ENCODE measurements at places on chromosomes 11 and 22.

- DNase-seq = no peak
Measured at GRCh38 chr11:77381729-77382665, 80.5 kb upstream of the GDPD4 start.

DNA sequence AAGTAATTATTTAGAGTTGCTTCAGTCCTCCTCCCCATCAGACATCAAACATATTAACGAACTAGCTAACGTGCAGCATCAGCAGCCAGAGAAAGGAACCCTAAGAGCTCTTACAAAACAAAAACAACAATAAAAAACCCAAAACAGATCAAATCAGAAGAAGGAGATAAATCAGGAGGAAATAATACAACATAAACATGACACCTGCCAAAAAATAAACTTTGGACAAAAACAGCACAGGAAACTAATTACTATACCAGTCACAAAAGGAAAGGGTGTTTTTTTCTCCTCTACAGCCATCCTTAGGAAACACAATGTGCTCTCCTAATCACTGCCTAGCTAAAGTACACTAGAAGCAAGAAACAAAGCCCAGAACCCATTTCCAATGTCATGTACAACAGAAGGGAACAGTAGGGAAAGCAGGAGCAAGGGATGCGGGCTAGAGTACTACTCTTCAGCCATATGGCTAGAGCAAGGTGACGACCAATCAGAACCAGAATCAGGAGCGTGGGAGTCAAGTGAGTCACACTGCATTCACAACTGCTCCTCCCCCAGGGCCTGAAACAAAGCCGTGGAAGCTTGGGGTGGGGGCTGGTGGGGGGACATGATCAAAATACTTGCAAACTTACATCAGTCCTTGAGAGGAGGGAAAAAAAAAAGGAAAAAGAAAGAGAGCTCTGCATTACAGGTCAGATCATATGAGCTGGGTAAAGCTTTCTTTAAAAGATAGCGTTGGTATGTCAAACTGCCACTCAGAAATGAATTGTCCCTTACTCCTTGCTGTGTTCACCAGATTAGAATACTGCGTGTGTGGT, 60.4 kb downstream of the LARGE2 start:
- DNase-seq = peak; percentile 67

DNA sequence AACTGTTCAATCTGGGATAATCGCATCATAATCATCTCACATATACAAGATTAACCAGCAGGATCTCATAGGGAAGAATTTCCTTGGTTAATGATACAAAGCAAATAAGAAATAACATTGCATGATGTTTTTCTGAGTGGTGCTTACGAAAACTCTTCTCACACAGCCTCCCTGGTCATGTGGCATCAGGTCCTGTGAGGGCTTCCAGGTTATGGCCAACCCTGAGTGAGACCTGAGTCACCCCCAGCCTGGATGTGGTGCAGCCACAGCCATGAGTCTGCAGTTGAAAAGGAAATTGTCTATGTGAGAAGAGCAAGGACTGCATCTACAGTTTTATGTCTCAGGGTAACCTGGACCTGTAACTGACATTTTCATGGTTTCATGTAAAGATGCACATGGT, 90.5 kb upstream of the XKR3 start:
- no peak for DNase-seq

GRCh38 chr11:78140392-78141077, 1.1 kb upstream of the ALG8 start:
- no peak for DNase-seq

DNA sequence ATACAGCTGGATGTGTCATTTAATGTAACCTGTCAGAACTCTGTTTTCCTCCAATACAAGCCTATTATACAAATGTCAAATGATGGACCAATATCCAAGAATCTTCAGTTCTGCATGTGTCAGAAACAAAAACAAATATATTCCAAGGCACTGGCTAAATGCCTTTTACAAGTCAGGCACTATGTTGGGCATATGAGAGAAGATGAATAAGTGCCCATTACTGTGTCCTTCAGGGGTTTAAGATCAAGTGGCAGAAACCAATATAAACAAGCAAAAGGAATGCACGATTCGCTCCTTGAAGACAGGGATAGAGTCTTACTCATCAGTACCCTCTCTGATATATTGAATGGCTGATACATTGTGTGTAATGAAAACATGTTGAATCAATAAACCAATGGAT, 254.4 kb downstream of the TTC28 start:
- no peak for DNase-seq

- no peak for DNase-seq
Measured at GRCh38 chr11:26936109-26936508, 57.8 kb upstream of the FIBIN start.

DNA sequence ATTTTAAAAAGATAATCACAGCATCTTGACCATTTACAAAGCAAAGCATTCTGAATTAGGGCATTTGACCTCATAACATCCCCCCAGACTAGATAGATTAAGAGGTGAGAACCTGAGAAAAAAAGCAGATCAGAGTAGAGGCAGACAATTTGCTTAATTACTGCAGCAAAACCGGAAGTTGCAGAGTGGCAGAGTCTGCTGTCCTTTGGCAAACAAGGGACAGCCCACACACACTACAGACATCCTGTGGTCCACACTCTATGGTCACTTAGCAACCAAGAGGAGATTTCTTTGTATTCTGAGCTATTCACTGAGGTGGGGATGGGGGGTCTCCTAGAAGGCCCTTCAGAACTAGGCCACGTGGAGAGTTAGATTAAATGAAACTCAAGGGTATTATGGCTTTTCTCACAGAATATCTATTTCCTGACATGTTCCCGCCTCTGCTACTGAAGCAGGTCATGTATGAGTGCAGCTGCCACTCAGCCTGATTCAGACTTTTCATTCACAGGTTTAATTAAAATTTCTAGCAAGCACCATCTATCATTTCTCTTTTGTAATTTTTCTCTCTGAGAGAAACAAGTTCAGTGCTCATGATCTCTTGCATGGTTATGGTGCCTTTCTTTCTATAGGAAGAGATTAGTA, 48.5 kb downstream of the SVIP start:
- DNase-seq = no peak

GRCh38 chr11:57276971-57277675, 40.1 kb upstream of the APLNR start:
- DNase-seq = no peak

DNA sequence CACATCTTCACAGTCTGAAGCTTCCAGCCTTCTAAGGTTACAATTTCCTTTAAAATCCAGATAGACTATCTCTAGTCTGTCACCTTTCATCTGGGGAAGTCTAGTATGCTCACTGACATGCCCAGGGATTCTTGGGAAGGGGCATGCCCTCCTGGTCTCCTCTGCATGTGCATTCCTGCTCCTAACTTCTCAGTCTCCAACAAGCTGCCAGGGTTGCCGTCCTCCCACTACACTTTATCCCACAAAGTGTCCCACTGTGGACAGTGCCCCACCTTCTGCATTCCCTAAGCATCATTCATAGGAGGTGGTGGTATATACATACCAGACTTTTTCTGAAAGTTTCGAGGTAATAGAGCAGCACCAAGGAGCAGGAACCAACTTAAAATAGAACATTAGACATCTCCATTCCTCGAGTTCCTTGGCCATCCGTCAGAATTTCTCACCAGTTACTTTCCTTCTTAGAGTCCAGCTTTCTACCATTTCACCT, 28.7 kb downstream of the EIF3F start:
- no peak for DNase-seq

GRCh38 chr11:63761188-63761587, 7.4 kb downstream of the ZFTA start:
- DNase-seq = no peak

- DNase-seq = no peak
Measured at GRCh38 chr11:84310268-84310667, 1024.1 kb upstream of the CCDC90B start.

DNA sequence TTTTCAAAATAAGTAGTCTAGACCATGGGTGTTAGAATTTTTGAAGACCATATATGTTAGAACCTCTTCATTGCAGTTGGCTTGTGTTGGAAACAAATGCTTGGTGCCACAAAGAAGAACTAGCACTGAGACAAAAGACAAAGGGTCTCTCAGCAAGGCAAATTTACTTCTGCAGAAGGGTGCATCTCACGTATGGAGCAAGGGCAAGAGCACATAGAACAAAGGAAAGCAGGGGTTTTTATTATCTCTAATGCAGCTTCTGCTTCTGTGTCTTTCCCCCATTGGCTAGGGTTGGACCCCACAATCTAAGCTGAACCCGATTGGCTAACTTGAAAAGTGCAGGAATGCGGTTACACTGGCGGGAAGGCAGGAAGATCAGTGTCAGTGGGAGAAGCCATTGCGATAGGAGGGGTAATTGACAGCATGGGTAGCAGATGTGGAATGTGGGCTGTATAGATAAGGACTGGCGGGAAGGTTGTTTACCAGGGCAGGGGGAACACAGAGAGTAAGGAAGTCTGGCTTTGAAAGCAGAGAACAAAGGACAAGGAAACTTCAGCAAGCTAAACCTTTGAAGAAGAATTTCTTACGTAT, 9.2 kb upstream of the RBMXL2 start:
- no peak for DNase-seq

GRCh38 chr22:43890901-43891331, 897 bp downstream of the PNPLA5 start:
- DNase-seq = no peak

- no peak for DNase-seq
Measured at GRCh38 chr11:44861849-44862557, 88.7 kb downstream of the TP53I11 start.

GRCh38 chr11:112160091-112160848, 3.6 kb downstream of the IL18 start:
- no peak for DNase-seq

DNA sequence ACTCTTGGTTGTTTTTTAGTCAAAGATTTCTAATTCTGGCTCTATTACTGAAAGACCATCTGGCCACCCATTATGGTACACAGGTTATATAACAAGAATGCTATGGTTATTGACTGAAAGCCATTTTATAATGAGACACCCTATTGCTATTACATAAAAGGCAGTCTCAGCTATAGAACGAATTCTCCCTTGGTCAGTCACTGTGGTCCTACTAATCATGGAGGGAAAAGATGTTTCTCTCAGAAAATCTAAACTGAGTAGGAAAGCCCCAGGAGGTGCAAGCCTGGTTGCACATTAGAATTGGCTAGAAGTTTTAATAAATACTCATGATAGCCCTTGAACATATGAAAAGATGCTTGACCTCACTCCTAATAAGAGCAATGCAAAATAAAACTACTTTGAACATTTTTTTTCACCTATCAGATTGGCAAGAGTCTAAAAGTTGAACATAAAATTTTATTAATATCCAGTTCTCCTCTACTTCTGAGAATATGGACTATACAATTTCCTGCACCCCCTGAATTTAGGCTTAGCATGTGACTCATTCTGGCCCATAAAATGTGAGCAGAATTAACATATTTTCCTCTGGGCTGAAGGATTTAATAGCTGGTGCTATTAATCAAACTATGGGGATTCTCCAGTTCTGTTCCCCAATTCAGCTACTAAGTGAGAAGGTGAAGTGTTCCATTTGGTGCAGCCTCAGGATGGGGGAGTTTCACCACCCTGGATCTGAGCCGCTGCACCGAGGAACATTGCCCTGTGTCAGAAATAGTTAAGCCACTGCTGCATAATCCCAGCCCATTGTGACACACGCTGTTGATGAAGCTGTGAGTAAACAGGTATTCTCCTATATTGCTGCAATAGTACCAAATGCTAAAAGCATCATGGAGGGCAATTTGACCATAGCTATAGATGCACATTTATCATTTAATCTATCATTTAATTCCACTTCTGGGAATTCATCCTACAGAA, 11.5 kb upstream of the CRKL start:
- no peak for DNase-seq

GRCh38 chr22:39150848-39151215, 1.6 kb downstream of the CBX7 start:
- no peak for DNase-seq

DNA sequence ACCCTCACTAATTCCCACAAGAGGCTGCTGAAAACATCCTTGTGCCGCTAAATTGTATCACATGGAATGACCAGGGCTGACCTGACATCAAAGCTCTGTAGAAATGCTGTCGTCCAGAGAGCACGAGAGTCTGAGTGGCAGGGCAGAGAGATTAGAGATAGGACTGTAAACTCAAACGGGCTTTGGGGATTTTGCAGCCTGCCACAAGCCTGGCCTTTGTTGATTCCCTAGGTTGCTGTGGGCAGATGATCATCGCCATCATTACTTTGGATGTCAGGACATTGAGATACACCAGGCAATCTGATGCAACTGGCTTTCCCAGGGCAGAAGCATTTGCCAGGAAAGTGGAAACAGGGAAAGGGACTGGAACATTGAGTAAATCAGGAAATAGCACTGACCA, 131.6 kb downstream of the ETS1 start:
- DNase-seq = no peak

DNA sequence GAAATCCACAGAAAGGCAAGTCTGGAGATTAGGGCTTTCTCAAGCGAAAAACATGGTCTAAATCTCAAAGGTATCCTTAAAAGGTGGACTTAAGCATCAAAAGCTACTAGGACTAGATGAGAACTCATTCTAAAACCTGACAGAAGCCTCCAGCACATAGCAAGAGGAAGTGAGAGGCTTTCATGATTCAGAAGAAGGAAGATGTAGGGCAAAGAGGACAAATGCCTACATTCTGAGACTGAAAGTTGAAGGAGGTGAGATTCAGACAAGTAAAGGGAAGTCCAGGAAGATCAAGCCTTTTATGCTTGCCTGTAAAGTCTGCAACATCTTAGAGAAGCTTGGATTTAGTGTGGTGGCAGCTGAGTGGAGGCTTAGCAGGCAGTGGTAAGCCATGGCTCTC, 98.9 kb downstream of the PGR start:
- no peak for DNase-seq

- no peak for DNase-seq
Measured at GRCh38 chr11:125671561-125671960, 9.1 kb downstream of the ACRV1 start.

GRCh38 chr11:64226507-64227051, 505 bp downstream of the NUDT22 start:
- DNase-seq = no peak

DNA sequence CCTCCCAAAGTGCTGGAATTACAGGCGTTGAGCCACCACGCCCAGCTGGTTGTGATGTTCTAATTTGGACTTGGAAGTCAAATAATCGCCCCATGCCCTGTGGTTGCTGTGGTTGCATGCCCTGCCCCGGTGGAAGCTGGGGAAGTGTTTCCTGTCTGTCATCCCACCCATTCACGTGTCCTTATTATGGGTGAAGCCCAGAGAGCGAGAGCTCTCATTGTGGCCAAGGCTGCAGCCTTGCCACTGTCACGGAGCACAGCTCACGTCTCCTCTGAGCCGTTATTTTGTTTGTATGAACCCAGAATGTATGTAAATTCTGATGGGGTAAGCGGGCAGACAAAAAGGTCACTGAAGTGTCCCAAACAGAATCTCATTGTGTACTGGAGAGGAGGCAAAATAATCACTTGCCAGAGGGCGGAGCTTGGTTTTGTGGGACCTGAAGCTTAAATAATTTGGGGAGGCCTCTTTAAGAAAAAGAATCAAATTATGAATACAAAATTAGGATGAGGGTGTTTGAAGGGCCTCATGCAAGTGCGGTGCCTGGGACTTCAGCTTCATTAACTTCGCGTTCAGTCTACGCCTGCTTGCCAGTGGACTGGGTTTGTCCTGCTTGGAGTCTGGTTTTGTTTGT, 25.8 kb upstream of the TREH start:
- no peak for DNase-seq

DNA sequence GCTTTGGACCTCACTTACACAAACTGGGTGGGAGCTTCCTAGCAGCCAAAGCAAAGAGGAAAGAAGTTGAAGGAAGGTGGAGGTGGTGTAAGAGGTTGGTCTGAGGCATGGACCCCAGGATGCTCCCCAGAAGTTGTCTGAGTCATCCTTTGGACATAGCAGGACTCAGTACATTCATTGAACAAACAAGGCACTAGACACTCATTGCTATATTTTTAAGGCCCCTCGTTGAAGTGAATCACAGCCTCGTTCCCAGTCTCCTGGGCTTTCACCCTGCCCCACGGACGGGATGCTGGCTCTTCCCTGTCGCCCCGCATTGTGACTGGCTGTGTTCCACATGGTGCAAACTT, 95.9 kb upstream of the FGF3 start:
- no peak for DNase-seq

Data from renal cortex interstitium (tissue), 15 donors.